NCI-H774 (cell line): ENCODE measurements at places on chromosomes 11 and 22.

GRCh38 chr11:102225689-102226568 is 91.4 kb upstream of the BIRC3 start:
- DNase-seq: no peak

DNA sequence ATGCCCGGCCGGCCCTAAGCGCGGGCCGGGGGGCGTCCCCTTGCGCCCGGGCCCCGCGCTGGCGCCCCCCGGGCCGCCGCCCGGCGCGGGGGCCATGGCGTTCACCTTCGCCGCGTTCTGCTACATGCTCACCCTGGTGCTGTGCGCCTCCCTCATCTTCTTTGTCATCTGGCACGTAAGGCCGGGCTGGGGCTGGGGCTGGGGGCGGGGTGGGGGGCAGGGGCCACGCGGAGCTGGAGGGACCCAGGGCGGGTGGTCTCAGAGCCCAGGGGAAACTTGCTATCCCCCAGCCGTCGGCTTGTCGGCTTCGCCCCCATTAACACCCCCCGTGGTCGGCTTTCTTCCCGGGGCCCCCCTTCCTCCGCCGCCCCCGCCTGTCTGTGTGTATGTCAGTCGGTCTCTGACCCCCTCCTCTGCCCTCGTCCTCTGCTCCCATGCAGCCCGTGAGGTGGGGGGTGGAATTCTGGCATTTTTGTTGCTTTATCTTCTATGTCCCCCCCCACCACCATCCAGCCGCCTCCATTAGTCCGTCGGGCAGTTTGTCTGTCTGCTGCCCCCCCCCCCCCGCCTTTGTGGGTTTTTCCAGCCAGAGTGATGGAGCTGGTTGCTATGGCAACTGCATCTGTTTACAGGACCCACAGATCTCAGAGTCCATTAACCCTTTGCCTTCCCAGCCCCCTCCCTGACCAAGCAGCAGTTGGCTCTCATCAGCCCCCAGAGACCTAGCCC is 552 bp downstream of the CNIH2 start:
- DNase-seq: no peak

DNA sequence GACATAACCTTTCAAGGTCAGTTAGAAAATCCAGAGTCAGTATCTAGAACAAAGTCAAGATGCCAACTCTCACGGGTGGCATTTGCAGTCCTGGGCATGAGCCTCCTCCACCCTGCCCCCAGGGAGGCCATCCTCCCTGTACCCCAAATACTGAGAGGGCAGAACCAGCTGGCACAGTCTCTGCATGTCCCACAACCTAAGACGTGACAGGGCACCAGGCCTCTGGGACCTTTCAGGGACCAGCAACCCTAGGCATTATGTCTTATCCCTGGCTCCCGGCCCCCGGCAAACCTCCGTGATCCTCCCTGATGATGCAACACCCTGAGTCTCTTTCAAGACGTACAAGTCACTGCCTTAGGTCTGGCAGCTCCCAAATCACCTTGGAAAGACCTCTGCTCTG is 2.0 kb downstream of the MB start:
- no peak for DNase-seq

DNA sequence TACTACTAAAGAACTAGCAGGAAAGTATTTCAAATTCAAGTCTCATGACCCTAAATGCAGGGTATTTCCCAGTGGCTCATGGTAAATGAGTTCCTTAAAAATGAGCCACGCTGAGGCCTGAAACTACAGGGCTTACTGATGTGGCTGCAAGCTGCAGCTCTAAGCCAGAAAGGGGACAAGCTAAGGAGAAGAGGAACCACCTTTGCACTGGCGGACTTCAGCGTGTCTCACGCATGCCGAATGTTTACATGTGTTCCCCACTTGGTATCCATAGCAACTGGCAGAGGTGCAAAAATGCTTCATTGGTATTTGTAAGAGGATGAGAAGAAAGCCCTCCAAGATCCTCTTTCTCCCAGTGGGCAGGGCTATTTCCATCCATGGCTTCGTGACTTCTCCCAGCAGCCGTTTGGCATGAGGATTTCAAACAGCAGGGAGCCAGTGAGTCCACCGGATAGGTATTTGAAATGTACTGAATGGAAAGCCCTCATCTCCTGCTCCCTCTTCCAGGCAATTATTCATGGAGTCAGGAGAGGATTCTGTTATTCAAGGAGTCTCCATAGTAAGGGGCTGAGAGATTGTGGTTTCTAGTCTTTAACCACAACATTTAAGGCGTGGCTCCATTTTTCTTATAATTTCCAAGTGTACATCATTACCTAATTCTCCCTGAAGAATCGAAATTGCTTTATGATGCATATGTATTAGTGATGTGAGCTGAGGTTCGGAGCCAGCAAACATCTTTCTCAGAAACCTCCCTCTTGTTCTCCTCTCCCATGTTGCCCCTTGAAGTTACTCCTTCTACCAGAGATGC is 55.3 kb upstream of the CD44 start:
- DNase-seq: no peak

GRCh38 chr11:104075706-104076105 is 39.3 kb downstream of the DDI1 start:
- DNase-seq: no peak

GRCh38 chr11:2781408-2782274 is 81.8 kb upstream of the KCNQ1OT1 start:
- DNase-seq: no peak

GRCh38 chr22:23744001-23744400 is 6.9 kb downstream of the ZNF70 start:
- DNase-seq: no peak

- DNase-seq: no peak
These were observed 50.2 kb upstream of the IZUMO1R start for GRCh38 chr11:94254214-94254613.

GRCh38 chr11:61539831-61540357 is 31.3 kb downstream of the LRRC10B start:
- DNase-seq: no peak

DNA sequence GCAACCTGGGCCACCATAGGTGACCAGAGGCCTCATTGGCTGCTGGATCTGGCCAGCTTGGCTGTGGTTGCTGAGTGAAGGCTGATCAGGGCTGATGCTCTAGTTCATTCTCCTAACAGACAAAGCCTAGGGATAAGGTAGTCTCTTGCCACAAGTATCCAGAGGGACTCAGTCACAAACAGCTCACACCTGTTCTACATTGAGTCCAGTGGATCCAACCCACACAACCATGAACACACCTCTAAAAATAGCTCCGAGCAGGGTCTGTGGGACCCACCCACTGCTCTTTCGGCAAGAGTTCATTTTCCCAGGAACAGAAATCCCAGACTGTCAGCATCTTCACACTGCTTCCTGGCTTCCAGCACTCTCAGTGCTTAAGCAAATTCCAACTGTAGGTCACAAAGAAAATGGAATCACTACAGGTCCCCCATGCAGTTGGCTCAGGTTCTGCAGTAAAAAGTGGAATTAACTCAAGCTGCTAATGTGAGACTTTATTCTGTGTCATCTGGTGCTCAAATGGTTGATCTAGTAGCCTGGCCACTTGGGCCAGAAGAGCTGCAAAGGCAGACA is 67.3 kb downstream of the PPFIBP2 start:
- DNase-seq: no peak

DNA sequence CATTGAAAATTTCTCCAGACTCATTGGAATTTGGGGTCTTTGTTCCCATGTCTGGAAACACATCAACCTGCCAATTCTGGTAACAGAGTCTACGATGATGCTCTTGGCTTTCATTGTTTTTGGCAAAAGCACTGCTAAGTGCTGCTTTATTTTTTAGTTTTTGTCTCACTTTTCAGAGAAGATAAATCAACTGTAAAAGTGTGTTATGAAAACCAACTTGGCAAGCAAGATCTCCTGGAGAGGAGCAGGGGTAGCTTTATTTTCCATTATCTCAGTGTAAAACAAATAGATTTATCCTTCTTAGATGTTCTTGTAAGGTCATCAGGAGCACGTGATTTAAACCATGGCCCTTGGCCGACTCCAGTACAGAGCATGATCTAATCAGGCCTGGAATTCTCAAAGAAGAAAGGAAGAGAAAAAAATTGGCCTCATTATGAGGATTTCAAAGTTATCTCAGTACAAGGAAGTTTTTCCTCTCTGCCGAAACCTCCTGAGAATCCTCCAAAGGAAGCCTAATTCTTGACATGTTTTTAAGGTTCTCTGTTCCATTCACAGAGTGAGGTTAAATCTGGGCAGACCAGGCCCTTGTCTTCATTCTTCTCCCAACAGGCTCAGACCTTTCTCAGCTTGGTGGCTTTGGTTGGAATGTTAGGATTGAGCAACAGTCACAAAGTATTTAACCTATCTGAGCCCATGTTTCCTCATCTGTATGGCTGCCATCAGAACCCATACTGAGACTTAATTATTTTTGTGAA is 16.4 kb upstream of the PAMR1 start:
- no peak for DNase-seq

GRCh38 chr22:20198557-20199319 is 47.9 kb upstream of the CCDC188 start:
- DNase-seq: no peak

GRCh38 chr11:38612701-38613100 is 2014.7 kb upstream of the RAG2 start:
- no peak for DNase-seq

- DNase-seq: peak; percentile 37
These were observed 192.6 kb downstream of the DSCAML1 start for GRCh38 chr11:117604336-117604995.

DNA sequence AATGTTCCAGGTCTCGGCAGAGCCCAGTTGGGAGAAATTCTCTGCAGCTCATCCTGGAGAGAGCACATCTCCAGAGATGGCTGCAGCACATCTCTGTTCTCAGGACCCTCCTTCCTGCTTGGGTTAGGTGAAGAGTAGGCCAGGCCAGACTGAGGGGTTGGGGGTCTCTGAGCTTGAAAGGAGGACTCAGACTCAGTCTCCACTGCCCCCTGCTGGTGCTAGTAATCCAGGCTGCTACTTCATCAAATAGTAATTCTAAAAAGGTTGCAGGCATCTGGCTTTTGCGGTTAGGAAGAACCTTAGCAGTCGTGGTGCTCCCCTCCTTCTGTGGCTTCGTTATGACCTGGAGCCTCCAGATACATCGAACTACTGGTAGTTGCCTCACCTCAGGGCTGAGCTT is 9.7 kb downstream of the TUB start:
- no peak for DNase-seq

DNA sequence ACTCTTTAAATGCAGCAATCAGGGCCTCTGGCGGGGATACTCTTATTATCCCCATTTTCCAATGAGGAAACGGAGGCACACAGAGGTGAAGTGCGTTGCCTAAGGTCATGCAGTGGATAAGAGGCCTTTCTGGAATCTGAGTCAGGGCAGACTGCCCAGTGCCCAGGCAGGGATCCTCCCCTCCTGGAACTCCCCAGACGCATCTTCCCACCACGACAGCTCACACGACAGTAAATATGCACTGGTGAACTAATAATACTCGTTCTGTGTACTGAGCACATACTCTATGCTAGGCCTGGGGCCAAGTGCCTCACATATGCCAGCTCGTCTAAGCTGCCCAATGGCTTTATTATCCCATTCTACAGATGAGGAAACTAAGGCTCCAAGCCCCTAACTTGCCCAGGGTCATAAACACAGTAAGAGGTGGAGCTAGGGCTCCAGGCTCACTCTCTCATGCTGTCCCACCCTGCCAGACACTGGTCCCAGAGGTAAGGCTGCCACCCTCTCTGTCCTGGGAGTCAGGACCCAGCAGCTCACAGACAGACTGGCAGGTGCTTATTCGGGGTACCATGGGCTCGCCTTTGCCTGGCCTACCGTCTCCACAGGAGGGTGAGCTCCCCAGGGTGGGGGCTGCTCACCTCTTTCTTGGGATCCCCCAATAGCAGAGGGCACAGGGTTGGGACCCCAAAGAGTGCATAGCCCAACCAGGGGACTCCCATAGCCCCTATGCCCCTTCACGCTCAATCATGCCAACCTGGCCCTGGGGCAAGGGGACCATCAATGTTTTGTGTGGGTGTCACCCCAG is 2.3 kb downstream of the IL2RB start:
- no peak for DNase-seq

- peak; percentile 73 for DNase-seq
These were observed 101.0 kb upstream of the PARVA start for GRCh38 chr11:12276356-12276755.

DNA sequence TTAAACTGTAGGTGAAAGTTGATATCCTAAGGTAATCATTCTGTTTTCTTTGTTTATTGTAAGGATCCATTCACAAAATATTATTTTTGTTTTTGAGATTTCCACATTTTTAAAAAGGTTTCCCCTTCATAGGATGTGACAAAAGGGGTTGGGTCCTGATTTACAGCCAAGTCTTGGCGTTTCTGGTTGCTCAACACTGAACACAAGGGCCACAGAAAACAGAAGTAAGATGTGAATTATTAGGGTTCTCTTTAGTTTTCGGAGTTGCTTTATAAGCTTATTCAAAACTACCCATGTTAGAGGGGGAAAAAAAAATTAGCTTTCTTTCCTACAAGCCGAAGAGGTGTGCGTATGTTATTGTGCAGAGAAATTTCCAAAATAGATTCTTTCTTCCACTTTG is 30.0 kb upstream of the FLI1 start:
- DNase-seq: no peak

DNA sequence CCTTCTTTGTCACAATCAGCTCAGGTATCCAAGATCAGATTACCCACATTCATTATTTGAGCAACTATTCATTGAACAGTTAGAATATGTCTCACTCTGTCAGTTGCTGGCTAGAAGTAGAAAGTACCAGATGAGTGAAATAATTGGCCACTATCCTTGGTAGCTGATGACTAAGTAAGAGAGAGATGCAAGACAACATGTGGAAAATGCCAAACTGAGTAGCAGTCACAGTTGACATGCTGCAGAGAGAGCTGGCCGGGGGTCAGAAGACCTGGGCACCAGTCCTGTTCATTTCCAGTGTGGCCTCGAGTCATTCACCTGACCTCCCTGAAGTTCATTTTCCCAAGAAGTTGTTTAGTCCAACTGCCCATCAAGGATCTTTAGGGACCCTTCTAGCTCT is 22.5 kb upstream of the SMIM35 start:
- no peak for DNase-seq

DNA sequence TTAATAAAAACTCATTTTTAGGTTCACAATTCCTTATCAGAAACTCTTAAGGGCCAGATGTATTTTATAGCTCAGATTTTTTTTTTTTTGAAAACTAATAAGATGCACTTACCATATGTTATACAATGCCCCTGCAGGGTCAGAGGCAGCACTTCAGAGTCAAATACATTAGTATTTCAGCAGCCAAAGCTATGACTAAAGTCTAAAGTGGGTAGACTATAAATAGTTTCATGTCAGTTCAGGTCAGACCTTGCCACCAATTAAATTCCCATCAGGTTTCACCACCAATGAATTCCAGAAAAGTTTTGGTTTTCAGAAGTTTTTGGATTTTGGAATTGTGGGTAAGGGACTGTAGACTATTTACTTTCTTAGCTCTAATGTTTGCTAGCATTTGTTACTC is 75.9 kb downstream of the FAM83F start:
- no peak for DNase-seq
